ENCODE measurements at places on chromosomes 7 and 10.

DNA sequence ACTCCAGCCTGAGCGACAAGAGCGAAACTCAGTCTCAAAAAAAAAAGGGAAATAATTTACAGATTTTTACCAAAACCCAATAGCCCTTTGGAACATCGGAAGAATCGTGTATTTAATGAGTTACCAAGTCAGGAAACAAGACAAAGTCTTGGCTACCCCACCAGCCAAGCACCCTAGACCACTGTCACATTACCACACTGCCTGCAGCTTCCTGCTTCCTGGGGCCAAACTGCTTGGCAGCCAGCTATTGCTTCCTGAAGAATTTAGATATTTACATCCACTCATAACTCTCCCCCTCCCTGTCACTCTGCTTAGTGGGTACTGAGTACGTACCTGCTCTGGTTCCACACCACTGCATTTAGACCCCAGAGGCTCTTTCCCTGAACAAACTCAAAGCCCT lies 14.1 kb upstream of the TNPO3 start:
- peaks cover 12% of the 10 kb centered on the region for H3K27me3 ChIP-seq
- DNase-seq: no peak
- no peak overlapping the region for H3K27ac ChIP-seq
- no peak overlapping the region for H3K4me3 ChIP-seq
- H3K4me1 ChIP-seq: peaks cover 10% of the 10 kb centered on the region

GRCh38 chr10:118207470-118208007 lies 134.6 kb downstream of the FAM204A start:
- H3K36me3 ChIP-seq: no peaks in the 10 kb centered on the region
- no peak overlapping the region for H3K27ac ChIP-seq
- peaks cover 2% of the 10 kb centered on the region for H3K4me1 ChIP-seq
- H3K27me3 ChIP-seq: no peaks in the 10 kb centered on the region
- DNase-seq: no peak
- no peak overlapping the region for H3K4me3 ChIP-seq

- DNase-seq: no peak
- H3K27me3 ChIP-seq: no peaks in the 10 kb centered on the region
- peaks cover 9% of the 10 kb centered on the region for H3K4me1 ChIP-seq
- no peak overlapping the region for H3K27ac ChIP-seq
- no peak overlapping the region for H3K4me3 ChIP-seq
Observed at GRCh38 chr10:12766223-12766622, 235.3 kb downstream of the CCDC3 start.

GRCh38 chr7:75743455-75743859 lies 4.7 kb upstream of the HIP1 start:
- DNase-seq: peak; percentile 61
- peaks cover 9% of the 10 kb centered on the region for H3K27me3 ChIP-seq
- H3K27ac ChIP-seq: no peak overlapping the region

DNA sequence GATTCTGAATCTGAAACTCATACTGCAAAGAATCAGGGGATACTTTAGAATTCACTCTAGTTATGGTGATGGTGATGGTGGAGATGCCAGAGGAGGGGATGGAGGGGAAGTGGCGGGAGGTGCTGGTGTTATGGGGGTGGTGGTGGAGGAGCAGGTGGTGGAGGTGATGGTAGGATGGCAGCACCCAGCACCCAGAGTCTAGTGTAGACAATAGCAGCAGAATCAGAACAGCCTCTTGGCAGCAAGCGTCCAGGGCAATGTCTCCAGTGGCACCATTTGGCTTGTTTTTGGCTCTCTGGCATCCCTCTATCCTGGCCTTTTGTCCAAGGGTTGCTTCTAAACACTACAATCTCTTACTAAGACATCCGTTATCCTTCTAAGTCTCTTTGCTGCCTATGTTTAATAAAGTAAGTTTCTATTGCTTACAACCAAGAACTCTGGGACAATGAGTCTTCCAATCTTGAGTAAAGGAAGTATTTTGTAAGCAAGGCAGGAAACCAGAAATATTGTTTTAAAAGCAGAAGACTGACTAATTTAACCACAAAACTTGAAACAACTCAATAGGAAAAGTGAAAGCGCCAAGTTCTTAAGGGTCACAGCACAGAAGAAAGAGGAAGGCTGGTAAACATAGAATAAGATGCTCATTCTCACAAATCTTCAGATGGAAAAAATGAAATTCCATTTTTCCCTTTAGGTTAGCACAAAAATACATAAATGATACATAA lies 42.4 kb upstream of the GDF10 start:
- no peak overlapping the region for H3K27ac ChIP-seq
- peaks cover 18% of the 10 kb centered on the region for H3K27me3 ChIP-seq
- peaks cover 20% of the 10 kb centered on the region for H3K4me1 ChIP-seq
